ENCODE measurements at places on chromosomes 4 and X. TPM values are rescaled to one million over a fixed set of nuclear protein-coding genes. Genes with fewer than 3 reads are reported as not detected.

DNA sequence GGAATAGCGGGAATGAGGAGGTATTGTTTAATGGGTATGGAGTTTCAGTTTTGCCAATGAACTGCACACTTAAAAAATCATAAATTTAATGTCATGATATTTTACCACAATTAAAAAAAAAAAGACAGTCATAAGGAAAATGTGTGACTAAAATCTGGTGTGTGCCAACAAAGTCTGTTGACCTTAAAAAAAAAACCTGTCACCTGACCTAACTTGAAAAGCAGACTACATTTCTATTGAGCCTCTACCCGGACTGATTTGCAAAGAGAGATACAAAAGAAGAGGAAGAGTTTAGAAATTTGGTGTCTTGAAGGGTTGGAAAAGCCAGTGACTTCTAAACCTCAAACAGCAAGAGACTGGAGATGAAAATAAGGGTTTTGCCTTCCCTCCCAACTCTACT lies 48.4 kb downstream of the TMEM150C start:
- DNase-seq, result no peak
- no peaks in the 10 kb centered on the region for H3K36me3 ChIP-seq
- no peak overlapping the region for H3K4me3 ChIP-seq
- no peak overlapping the region for H3K27ac ChIP-seq
- no peaks in the 10 kb centered on the region for H3K27me3 ChIP-seq

GRCh38 chr4:7364979-7365378 lies 69.8 kb downstream of the PSAPL1 start:
- DNase-seq, result no peak
- H3K4me1 ChIP-seq, result no peaks in the 10 kb centered on the region
- peaks cover 4% of the 10 kb centered on the region for H3K27me3 ChIP-seq
- no peak overlapping the region for H3K4me3 ChIP-seq

Gene FAM47B
- not detected for total RNA-seq

Gene RNF175
- total RNA-seq, result not detected

GRCh38 chr4:86007042-86007441 lies 352.8 kb downstream of the MAPK10 start:
- H3K4me3 ChIP-seq, result no peak overlapping the region
- H3K4me1 ChIP-seq, result no peaks in the 10 kb centered on the region

- peaks cover 10% of the 10 kb centered on the region for H3K27me3 ChIP-seq
- H3K4me1 ChIP-seq, result no peaks in the 10 kb centered on the region
- H3K36me3 ChIP-seq, result no peaks in the 10 kb centered on the region
- no peak for DNase-seq
- H3K4me3 ChIP-seq, result no peak overlapping the region
- no peak overlapping the region for H3K27ac ChIP-seq
Observed at GRCh38 chr4:8077181-8078108, 81.2 kb downstream of the ABLIM2 start.

- peak overlapping the region; percentile 9 for H3K27ac ChIP-seq
Observed at GRCh38 chr4:53119680-53120079, 246.2 kb downstream of the SCFD2 start.

GRCh38 chr4:108264693-108265092 lies 96.0 kb upstream of the LEF1 start:
- H3K36me3 ChIP-seq, result no peaks in the 10 kb centered on the region
- no peak for DNase-seq
- no peak overlapping the region for H3K4me3 ChIP-seq
- H3K27ac ChIP-seq, result no peak overlapping the region
- H3K27me3 ChIP-seq, result no peaks in the 10 kb centered on the region

Gene CTAG1A
- total RNA-seq, result not detected

- H3K27me3 ChIP-seq, result no peaks in the 10 kb centered on the region
- H3K27ac ChIP-seq, result no peak overlapping the region
- DNase-seq, result no peak
- H3K36me3 ChIP-seq, result no peaks in the 10 kb centered on the region
Observed at GRCh38 chr4:107125496-107125895, 89.4 kb upstream of the DKK2 start.

GRCh38 chr4:24143741-24144140 lies 253.9 kb upstream of the PPARGC1A start:
- H3K4me3 ChIP-seq, result no peak overlapping the region
- H3K27me3 ChIP-seq, result no peaks in the 10 kb centered on the region
- H3K4me1 ChIP-seq, result peaks cover 5% of the 10 kb centered on the region
- no peaks in the 10 kb centered on the region for H3K36me3 ChIP-seq
- no peak overlapping the region for H3K27ac ChIP-seq
- DNase-seq, result no peak

GRCh38 chr4:165207016-165207430 lies 338 bp upstream of the KLHL2 start:
- H3K4me3 ChIP-seq, result peak overlapping the region; percentile 92
- no peaks in the 10 kb centered on the region for H3K36me3 ChIP-seq
- H3K4me1 ChIP-seq, result peaks cover 35% of the 10 kb centered on the region
- peaks cover 3% of the 10 kb centered on the region for H3K27me3 ChIP-seq

GRCh38 chr4:126405369-126405982 lies 1090.7 kb downstream of the FAT4 start:
- no peaks in the 10 kb centered on the region for H3K36me3 ChIP-seq
- no peaks in the 10 kb centered on the region for H3K4me1 ChIP-seq
- no peak overlapping the region for H3K4me3 ChIP-seq
- no peak overlapping the region for H3K27ac ChIP-seq

- peak overlapping the region; percentile 97 for H3K27ac ChIP-seq
- peaks cover 23% of the 10 kb centered on the region for H3K4me1 ChIP-seq
- no peaks in the 10 kb centered on the region for H3K27me3 ChIP-seq
- DNase-seq, result peak; percentile 2
- H3K36me3 ChIP-seq, result peaks cover 13% of the 10 kb centered on the region
Observed at GRCh38 chr4:173333658-173334084, 487 bp downstream of the HMGB2 start.

DNA sequence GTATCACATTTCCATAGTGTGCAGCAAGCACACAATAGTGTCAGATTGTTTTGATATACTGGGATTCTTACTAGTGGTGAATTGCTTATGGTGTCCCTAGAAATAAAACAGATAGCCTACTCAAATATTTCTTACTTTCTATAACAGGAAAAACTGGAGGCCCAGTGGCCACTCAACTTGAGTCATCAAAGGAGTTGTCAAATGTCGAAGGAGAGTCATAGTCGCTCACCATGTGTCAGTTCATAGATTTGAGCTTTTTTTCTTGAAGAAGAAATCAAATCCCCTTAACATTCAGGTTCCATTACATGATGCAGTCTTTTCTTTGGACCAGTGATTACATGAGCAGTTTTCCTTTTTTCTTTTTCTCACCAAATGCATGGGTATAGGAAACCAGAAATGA lies 1271.0 kb downstream of the RAPGEF2 start:
- no peak overlapping the region for H3K4me3 ChIP-seq
- H3K27ac ChIP-seq, result no peak overlapping the region
- no peaks in the 10 kb centered on the region for H3K27me3 ChIP-seq
- no peaks in the 10 kb centered on the region for H3K4me1 ChIP-seq

Gene LAGE3
- 13.0 TPM for total RNA-seq

- H3K27me3 ChIP-seq, result no peaks in the 10 kb centered on the region
- no peak overlapping the region for H3K27ac ChIP-seq
- H3K36me3 ChIP-seq, result no peaks in the 10 kb centered on the region
- no peak overlapping the region for H3K4me3 ChIP-seq
- H3K4me1 ChIP-seq, result no peaks in the 10 kb centered on the region
Observed at GRCh38 chr4:112808001-112808400, 171.1 kb downstream of the LARP7 start.

GRCh38 chr4:17773135-17773698 lies 8.2 kb downstream of the FAM184B start:
- H3K36me3 ChIP-seq, result no peaks in the 10 kb centered on the region
- H3K27ac ChIP-seq, result no peak overlapping the region
- H3K27me3 ChIP-seq, result no peaks in the 10 kb centered on the region

DNA sequence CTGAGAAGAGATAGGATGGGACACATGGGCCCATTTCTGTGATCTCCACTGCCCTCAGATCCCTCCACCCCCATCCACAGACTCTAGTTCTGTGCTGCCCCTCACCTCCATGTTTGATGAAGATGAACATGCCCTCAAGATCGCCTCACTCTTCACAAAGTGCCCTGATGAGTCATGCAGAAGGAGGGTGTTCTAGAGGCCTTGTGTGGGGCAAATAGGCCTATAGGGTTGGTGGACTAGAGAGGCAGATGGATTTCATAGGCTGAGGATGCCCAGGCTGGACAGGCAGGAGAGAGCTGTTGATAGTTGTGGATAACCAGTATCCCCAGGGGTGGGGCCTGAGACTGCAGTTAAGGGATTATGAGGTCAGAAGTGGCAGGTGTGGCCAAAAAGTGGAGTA lies at the start of gene CXorf65:
CXorf65 (minus strand) TSS at position 314 of the 400 bp plus-strand sequence; CDS start at position 130, 184 bp downstream.
- H3K4me1 ChIP-seq, result peaks cover 23% of the 10 kb centered on the region
- DNase-seq, result no peak
- no peak within 1 kb of the TSS for H3K4me3 ChIP-seq
- no peaks in the 10 kb centered on the region for H3K36me3 ChIP-seq

- H3K27ac ChIP-seq, result no peak overlapping the region
- no peak overlapping the region for H3K4me3 ChIP-seq
- peaks cover 29% of the 10 kb centered on the region for H3K4me1 ChIP-seq
- no peak for DNase-seq
- no peaks in the 10 kb centered on the region for H3K36me3 ChIP-seq
Observed at GRCh38 chrX:118740276-118740889, 13.0 kb downstream of the IL13RA1 start.

GRCh38 chr4:64889906-64890610 lies 480.8 kb upstream of the TECRL start:
- DNase-seq, result no peak
- H3K4me3 ChIP-seq, result no peak overlapping the region
- no peak overlapping the region for H3K27ac ChIP-seq
- no peaks in the 10 kb centered on the region for H3K36me3 ChIP-seq

- no peaks in the 10 kb centered on the region for H3K27me3 ChIP-seq
- no peaks in the 10 kb centered on the region for H3K36me3 ChIP-seq
- DNase-seq, result no peak
- H3K27ac ChIP-seq, result no peak overlapping the region
Observed at GRCh38 chrX:124931241-124931640, 388.4 kb upstream of the TEX13C start.

Gene RAP1GDS1
- total RNA-seq, result 48.2 TPM

DNA sequence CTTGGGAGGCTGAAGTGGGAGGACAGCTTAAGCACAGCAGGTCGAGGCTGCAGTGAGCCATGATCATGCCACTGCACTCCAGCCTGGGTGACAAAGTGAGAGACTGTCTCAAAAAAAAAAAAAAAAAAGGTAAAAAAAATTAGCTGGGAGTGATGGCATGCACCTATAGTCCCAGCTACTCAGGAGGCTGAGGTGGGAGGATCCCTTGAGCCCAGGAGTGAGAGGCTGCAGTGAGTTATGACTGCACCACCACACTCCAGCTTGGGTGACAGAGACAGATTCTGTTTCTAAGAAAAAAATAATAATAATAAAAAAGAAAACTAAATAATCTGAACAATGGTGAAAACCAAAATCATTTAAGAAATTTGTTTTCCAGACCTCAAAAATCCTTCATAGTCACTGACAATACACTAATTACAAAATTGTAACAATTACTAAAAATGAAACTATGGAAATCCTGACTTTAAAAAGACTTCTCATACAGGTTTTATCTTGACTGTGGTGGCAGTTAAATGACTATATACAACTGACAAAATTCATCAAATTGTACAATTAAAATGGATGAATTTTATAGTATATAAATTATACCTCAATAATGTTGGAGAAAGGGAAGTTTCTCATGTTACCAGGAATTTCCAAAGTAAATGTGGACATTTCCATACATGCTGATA lies 31.3 kb downstream of the PHF8 start:
- DNase-seq, result no peak
- peaks cover 37% of the 10 kb centered on the region for H3K36me3 ChIP-seq
- no peak overlapping the region for H3K27ac ChIP-seq
- H3K4me3 ChIP-seq, result no peak overlapping the region

DNA sequence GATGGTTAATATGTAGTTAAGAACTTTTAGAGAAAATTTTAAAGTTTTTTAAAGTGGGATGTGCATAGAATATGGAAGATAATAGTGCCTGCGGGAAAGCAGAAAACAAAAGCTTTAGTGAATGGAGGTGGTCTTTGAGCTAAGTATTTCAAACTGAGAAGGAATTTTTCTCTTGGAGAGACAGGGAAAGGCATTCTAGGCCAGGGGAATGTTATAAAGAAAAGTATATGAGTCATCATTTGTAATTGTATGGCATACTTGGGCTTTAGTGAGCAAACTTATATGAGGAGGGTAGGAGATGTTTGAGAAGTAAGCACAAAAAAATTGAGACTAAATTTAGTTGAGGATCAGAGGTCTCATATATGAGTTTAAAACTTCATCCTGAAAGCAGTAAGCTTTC lies 467.0 kb downstream of the PPARGC1A start:
- no peak for DNase-seq
- H3K27me3 ChIP-seq, result no peaks in the 10 kb centered on the region
- no peak overlapping the region for H3K4me3 ChIP-seq
- no peak overlapping the region for H3K27ac ChIP-seq
